Activated naive CD4-positive, alpha-beta T cell (primary cell): ENCODE measurements at places on chromosomes 2 and 18.

DNA sequence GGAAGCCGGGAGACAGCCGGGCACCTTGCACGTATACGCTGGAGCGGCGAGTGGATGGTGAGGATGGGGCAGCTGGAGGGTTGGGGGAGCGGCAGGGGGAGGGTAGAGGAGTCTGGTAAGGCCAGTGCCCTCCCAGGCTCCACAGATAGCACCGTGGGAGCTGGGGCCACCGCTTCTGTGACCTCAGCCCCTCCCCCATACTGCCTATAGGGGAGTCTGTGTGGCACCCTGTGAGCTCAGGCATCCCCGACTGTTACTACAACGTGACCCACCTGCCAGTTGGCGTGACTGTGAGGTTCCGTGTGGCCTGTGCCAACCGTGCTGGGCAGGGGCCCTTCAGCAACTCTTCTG lies 9.9 kb upstream of the GMPPA start:
- no peak for DNase-seq

DNA sequence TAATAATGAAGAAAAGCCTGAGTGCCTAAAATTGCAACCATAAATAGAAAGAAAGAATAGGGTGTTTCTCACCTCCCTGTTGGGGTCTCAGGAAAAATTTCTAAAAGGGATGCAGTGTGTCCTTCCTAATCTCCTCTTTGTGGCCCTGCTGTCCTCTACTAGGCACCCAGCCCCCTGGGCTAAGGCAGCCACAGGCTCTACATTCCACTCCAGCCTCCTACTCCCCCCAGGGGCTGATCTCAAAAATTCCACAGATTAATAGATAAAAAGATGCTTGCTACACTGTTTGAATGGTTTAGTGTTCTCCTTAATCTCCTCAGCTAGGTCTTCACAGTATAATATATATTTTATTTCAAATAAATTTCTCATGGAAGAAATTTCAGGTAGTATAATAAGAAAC lies 17.6 kb downstream of the SATB2 start:
- no peak for DNase-seq

DNA sequence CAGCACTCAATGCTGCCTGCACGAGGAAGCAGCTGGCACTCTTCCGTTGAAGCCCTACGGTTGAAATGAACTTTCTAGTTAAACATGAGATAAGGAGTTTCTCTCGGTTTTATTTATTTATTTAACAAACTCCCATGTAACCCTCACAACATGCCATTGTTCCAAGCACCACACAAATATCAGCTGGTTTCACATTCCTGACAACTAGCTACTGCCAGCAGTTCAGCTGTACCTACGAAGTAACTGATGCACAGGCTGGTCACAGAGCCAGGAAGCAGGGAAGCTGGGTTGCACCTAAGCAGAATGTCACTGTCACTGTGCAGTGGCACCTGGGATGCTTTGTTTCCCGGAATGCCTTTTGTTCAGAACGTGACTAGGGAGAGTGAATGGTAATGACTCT lies 18.1 kb downstream of the TIMM21 start:
- no peak for DNase-seq

- no peak for DNase-seq
These were observed 134.2 kb upstream of the CHAC2 start for GRCh38 chr2:53633441-53633840.

GRCh38 chr2:36397728-36398413 lies 42.3 kb downstream of the CRIM1 start:
- DNase-seq, result no peak

DNA sequence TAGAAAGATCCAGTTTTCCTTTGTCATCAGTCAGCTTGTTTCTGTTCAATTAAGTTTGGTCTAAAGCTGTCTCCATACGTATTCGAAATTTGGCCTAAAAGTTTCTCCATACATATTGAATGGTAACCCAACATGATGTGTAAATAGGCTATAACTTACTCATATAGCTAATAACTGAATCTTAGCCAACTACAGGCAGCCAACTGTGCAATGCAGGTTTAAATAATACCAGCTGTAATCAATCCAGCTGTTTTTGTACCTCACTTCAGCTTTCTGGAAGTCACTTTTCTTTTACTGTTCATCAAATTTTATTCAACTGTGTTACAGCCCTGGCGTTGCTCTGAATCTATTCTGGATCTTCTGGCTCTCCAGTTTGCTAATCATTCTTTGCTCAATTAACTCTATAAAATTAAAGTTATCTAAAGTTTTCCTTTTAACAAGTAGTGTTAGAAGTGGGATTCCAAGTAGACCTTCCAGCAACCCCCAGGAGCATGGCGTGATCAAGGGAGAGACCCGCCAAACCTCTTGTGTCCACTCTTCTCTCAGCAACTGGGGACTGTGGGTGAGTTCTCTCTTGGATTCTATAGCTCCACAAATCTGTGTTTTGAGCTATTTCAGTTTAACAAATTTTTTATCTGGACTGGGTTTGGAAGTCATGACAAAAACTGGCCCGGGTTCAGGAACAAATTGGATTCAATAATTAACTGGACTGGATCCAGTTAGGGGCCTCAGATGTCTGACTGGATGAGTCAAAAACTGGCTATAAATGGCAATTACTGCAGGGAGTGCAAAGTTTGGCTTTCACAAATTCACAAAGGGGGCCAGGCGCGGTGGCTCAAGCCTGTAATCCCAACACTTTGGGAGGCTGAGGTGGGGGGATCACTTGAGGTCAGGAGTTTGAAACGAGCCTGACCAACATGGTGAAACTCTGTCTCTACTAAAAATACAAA lies 329.7 kb upstream of the ST6GAL2 start:
- DNase-seq, result no peak

DNA sequence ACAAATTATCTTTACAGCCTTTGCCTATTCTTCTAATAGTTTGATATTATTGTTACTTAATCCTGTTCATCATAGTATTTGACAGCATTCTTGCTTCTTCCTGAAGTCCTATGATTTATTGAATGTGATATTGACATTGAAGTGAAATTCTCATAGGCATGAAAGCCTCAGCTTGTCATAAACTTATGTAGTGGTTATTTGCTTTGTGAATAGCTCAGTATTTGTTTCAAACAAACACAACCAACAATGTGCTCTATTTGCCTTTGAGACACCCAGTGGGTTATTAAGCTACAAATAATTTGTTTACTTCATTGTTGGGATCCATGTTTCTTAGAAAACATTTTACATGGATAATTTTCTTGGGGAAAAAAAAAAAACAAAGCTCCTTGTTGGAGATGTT lies 57.2 kb downstream of the TTC39C start:
- DNase-seq, result no peak

DNA sequence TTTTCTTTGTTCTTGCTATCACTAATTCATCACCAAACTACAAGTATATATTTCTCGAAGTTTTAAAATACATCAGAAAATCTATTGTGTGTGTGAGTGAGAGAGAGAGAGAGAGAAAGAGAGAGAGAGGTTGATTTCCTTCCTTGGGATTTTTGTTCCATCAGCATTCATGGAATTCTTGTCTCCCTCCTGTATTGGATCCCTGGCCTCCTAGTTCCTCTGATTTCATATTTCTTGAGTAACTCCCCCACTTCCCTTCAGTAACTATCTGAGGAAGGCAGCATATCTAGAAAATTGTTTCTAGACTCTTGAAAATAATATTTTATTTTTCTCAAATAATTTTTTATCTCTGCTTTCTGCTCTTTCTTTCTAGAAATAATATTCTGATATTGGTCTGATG lies 13.3 kb upstream of the ACTR2 start:
- no peak for DNase-seq

- DNase-seq, result no peak
These were observed 407.5 kb upstream of the NRP2 start for GRCh38 chr2:205274801-205275200.

- no peak for DNase-seq
These were observed 601.7 kb downstream of the ARHGAP15 start for GRCh38 chr2:143730953-143731260.

- no peak for DNase-seq
These were observed 182.1 kb upstream of the CCDC68 start for GRCh38 chr18:55141318-55141717.

GRCh38 chr2:55882954-55883353 lies 40.6 kb downstream of the EFEMP1 start:
- DNase-seq, result no peak

DNA sequence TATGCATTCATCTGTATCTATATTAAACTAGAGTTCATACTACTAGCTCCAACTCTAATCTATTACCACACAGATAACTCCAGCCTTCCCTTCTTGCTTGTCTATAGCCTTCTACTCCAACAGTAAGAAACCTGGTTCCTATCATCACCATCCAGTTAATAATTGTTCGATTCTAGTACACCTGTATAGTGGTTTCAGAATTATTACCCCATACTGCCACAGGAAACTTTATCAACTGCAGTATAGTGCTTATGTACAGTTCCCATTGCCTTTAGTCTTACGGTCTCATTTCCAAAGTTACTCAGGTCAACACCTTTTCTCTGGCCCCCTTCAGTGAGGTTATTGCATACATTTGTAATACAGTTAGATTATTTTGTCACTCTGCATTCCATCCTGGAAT lies 14.5 kb downstream of the METTL8 start:
- no peak for DNase-seq

DNA sequence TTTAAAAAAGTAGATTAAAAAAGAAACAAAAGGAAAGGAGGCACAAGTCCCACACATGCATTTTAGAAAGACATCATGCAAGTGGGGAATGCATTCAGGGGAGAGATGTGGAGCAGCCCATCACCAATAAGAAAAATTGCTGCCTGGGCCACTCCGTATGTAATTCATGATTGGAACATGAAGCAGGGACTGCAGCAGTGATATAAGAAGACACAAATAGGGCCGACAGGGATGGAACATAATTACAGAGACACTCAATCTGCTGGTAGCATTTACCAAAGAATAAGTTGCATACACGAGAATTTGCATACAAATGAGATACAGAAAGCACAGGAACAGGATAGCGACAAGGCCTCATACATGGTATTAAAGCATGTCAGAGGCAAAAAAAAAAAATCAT lies 6.5 kb upstream of the AFF3 start:
- no peak for DNase-seq

DNA sequence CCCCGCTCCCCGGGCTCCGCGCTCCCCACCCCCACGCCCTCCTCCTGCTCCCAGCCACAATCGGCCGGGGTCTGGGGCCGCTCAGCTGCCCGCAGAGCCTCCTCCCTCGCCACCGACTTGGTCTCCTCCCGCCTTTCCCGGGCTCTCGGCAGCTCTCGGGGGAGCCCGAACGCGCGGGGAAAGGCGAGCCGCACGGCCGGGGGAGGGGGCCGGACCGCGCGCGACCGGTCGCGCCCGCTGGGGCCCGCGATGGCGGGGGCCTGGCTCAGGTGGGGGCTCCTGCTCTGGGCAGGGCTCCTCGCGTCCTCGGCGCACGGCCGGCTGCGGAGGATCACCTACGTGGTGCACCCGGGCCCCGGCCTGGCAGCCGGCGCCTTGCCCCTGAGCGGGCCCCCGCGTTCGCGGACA lies 327 bp downstream of the LTBP1 start:
- no peak for DNase-seq

GRCh38 chr18:75289761-75290160 lies 79.2 kb downstream of the TSHZ1 start:
- no peak for DNase-seq

GRCh38 chr2:195768431-195768830 lies 111.4 kb downstream of the SLC39A10 start:
- no peak for DNase-seq

DNA sequence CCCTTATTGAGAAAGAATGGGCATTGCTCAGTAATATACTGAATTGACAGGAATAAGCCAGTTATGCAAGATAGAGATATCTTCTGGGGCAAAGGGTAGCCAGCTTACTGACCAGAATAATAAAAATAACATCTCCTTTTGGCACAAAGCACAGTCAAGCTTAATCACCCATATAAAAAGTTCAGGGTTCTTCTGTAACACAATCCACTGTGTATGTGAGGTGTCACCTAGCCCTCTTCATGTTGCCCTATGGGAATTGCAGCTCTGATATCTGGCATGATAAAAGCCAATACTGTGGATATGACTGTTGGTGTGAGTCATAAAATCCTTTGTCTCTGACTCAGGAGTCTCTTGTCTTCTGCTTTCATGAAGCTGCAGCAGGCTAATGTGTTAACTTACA lies 90.8 kb downstream of the DSEL start:
- no peak for DNase-seq

DNA sequence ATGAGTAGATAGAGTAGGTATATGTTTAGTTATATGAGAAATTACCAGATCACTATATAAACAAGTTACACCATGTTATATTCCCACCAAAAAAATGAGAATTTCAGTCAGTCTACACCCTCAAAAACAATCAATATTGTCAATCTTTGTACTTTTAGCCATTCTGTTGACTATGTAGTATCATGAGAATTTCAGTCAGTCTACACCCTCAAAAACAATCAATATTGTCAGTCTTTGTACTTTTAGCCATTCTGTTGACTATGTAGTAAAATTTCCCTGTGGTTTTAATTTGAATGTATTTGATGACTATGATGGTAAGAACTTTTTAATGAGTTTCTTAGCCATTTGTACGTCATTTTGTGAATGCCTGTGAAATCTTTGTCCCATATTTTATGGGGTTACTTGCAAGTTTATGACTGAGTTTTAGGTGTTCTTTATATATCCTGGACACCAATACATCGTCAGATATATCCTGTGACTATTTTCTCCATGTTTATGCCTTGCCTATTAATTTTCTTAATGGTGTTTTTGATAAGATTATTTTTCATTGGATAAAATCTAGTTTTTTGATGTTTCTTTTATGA lies 528.4 kb upstream of the SPHKAP start:
- no peak for DNase-seq

- no peak for DNase-seq
These were observed 246.7 kb downstream of the DLGAP1 start for GRCh38 chr18:4208366-4208765.

GRCh38 chr2:171124541-171124940 lies 36.2 kb downstream of the TLK1 start:
- DNase-seq, result no peak

DNA sequence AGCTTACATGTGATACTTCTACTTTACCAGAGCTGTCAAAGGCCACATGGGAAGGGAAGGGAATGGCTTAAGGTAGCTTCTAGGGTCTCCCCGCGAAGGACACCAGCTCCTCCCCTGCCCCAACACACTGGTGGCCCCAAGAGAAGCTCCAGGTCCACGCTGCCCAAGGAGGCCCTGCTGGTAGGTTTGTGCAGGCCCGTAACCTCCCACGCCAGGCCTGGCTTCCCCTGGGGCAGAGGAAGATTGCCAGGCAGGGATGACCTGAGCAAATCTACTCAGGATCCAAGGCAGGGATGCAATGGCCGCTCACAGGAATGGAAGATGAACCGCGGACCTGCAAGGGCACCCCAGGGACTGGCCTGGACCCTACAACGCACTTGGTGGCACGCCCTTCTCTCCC lies 205.1 kb downstream of the MGAT5 start:
- DNase-seq, result no peak

- DNase-seq, result no peak
These were observed 450.2 kb downstream of the ERBB4 start for GRCh38 chr2:212088353-212088752.
